Cerebellar nuclear complex (tissue), 1 donor: ENCODE measurements at places on chromosomes 5 and 9.

DNA sequence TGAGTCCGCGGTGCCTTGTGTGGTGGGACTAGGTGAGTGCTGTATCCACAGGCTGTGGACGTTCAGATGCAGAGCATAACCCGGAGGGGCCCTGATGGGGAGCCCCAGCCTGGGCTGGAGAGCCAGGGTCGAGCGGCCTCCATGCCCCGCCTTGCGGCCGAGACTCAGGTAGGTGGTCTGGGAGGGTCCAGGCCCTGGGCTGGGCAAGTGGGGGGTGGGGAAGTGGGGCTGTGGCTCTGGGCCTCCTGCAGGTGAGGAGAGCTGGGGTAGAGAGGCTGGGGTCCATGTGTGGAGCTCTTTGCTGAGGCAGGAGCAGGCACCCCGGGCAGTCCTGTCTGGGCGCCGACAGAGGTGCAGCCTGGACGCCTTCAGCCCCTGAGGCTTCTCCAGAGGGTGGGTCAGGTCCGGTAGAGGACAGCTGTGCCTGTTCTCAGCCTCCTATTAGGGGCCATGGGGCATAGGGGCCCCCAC, 241.1 kb downstream of the CACNA1B start:
- no peak for DNase-seq

DNA sequence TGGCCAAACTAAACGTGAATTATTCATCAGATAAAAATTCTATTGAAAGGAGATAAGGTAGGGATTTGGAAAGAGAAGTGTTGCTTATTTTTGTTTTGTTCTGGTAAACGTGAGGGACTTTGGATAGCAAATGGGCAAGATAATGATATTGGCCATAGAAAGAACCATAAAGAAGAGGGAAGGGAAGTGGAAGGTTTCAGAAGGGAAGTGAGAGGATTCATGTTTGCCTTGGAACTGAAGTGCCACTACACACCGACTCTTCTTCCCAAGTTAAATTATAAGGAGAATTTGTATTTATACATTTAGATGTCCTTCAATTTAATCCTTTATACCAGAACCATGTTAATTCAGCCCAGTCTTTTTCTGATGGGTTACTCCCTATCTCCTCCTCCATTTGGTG, 42.1 kb upstream of the TAF11L2 start:
- DNase-seq = no peak

DNA sequence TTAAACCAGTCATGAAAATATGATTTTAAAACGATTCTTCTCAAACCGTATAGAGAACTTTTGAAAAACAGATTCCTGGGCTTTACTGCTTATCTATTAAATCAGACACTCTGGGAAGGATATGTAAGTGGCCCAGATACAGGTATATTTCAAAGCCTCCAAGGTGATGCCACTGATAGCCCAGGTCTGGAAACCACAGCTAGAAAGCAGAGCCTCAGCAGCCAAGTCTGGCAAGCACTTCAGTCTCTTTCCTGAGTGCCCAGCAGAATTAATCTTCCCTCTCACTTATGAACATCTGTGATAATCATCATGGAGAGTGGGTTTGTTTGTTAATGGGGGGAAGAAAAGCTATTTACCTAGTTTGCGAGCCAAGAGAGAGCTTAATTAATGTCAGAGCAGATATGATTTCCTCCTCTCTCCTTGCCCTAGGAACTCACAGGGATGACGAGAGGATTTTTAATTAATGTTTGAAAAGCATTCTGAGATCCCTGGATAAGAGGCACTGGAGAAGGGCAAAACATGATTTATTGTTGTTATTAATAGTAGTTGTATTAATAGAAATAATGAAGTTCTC, 368.4 kb downstream of the TLE1 start:
- no peak for DNase-seq

GRCh38 chr9:113519426-113520108, 56.0 kb downstream of the RGS3 start:
- DNase-seq = no peak

GRCh38 chr5:52829664-52830063, 41.9 kb downstream of the ITGA1 start:
- DNase-seq = no peak

DNA sequence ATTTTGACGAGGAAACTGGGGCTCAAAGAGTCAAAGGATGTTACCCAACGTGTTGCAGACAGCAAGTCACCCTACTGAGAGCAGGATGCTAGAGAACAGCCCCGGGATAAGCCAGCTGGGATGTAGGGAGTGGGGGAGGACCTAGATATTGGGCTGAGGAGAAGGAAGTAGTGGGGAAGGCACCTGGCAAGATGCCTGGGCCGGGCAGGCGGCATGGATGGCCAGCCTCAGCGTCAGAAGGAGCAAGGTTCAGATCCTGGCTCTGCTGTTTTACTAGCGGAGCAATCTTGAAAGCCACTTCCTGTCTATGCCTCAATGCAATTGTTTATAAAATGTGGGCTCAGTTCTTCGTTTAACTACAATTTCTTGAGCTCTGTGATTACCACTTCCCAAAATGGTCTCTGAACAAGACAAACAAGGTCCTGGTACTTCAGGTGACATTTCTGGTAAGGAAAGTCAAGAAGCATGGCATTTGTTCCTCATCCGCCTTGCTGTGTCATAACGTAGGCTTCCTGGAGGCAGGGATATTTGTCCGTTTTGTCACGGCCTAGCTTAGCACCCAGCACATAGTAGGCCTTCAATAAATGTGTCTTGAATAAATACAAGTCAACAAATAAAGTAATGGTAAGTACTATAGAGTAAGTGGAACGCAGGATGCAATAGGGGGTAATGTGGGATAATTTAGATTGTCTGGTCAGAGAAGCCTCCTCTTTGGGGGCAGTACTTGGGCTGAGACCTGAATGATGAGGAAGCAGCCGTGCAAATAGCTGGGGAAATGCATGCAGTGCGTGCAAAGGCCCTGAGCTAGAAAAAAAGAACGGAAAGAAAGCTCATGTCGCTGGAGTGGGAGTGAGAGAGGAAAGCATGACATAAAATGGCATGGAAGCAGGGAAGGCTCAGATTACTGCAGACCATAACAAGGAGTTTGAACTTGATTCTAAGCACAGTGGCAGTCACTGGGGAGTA, 70.5 kb downstream of the SMIM23 start:
- DNase-seq = no peak

DNA sequence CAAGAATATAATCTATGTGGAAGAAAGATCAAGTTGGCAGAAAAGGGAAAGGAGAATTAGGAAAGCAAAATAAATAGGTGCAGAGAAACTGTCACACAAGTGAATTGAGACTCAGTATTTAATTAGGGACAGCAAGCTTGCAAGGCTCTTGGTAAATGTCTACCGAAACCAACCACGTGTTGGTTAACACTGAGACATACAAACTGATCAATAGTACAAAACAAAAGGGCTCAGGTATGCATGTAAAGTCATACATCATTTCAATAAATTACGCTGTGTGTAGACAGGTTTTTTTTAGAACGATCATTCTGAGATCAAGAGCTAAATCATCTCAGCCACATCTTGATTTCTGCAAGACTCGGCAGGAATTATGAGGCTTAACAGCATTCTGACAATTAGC, 225.4 kb downstream of the EBF1 start:
- no peak for DNase-seq

DNA sequence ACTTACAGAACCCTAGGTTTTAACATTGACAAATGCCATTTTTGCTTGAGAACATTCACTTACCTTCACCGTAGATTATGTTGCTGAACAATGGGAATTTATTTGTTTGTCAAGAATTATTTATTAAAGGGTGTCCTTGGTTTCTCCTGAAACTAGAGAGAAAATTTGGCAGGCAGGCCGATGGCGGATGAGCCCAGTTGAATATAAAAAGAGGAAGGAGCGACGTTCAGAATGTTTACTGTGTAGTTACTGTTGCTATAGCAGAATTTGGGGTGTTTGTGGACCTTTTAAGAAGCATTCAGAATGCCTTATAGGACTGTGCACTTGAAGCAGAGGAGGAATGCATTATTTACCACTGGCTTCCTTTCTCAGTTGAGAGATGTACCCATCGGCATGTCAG, 268.2 kb downstream of the CDH10 start:
- DNase-seq = no peak

DNA sequence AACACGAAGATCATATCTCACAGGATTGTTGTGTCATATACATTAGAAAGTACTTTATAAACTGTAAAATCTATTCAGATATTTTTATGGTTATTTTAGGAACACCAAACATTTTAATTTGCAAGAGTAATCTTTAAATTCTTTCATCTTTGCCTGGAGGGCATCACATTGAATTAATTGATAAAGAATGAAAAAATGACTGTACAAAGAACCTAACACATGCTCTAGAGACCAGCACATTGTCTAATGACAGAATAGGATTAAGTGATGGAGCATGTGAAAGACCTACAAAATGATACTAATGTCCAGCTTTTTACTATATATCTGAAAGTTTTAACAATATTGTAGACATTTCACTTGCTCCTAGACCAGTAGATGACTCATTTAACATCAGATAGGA, 88.0 kb downstream of the ZSWIM6 start:
- DNase-seq = no peak

DNA sequence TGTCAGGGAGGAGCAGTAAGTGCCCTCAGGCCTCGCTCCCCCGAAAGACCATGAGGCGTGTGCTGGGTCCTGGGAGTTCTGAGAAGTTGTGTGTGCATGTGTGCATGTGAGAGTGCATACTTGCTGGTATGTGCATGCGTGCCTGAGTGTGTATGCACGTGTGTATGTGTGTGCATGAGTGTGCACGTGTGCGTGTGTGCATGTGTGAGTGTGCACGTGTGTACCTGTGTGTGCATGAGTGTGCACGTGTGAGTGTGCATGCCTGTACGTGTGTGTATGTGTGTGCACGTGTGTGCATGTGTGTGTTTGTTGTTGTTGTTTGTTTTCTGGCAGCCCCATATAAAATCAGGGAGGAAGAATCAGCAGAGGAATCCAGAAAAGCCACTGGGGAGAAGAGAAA, 426.7 kb downstream of the IRX2 start:
- DNase-seq = no peak

DNA sequence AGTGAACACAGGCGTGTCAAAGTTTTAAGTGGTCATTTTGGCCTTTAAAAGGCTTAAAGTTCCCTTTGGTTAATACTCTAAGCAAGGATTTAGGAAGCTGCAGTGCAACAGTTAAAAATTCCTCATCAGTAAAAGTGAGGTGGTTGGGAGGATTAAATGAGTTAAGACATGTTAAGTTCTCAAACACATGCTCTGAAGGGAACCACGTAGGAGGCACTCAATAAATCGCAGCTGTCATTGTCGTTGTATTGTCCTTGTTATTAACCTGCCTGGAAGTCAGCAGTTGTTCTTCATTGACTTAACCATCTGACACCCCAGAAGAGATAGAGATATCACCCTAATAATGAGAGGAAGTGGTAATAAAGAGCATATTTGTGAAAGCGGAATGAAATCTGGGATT, 247.5 kb downstream of the MARCHF11 start:
- DNase-seq = no peak

DNA sequence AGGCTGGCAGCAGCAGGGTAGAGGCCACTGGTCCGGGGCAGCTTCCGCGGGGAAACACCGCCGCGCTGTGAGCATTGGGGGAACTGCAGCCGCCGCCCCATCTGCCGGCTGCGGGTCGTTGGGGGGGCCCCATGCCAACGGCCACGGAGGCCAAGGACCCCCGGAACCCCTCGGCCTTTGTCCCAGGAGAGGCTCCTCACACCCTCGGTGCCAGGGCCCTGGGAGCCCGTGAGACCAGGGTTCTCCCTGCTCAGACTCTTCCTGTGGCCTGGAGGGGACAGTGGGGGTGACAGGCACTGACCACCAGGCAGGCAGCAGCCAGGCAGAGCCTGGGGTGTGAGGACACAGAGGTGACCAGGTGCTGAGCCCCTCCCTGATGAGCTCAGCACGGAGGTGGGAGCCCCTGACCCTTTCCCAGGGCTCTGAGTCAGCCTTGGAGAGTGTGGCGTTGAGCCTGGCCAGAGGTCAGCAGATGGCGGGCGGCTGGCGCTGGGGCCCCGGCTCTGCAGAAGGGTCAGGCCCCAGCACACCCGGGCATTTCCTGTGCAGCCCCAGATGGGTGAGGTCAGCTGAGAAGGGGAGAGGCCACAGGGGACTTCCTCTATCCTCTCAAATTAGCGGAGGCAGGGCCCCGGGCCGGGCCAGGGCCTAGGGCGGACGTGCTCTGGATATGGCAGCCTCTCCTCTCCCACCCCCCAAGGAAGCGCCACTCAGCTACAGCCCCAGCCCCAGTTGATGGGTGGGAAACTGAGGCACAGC, 17.9 kb upstream of the EGFL7 start:
- no peak for DNase-seq

DNA sequence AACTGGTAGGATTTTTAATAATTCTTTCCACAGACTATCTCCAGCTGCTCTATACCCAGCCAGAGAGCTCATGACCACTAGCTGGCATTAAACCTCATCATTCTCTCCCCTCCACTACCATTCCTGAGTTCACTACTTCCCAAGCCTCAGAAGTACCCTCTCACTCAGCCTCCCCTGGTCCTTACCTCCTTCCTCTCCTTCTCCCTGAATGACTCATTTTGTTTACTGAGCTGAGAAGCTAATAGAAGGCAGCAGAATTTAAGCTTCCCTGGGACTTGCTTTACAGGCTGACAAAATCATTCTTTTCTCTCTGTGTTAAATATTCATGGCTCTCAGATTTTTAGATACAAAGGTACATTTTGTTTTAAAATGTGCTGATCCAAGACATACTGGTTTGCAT, 305.4 kb downstream of the TLR4 start:
- DNase-seq = no peak

DNA sequence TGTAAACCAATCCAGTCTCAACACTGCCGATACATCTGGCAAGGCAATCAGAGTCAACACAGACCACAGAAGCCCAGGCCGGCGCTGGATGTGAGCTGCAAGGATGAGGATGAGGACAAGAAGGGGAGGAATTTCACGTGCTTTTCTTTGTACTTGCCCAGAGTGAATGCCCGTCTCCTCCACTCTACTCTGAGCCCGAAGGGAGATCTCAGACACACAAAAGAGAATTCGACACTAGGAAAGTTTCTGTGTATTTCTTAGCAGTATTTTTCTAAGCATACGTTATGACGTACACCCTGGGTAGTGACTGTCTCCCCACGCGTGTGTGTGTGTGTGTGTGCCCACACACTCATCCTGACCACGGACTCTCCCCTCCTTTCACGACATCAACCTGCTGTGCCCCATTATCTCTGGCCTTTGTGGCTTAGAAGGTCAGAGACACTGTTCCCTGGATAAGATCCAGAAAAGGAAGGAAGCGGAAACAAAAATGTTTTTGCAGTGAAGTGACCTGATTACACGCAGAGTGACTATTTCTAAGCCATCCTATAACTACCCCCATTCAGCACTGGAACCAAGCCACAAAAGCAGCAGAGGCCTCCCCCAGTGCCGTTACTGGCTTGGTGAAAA, 227.3 kb upstream of the DAPK1 start:
- no peak for DNase-seq

GRCh38 chr5:67577424-67577823, 380.8 kb upstream of the CD180 start:
- DNase-seq = no peak

GRCh38 chr5:23930985-23931384, 423.6 kb downstream of the PRDM9 start:
- no peak for DNase-seq

GRCh38 chr5:133652951-133653759, 40.8 kb upstream of the FSTL4 start:
- no peak for DNase-seq
